Endothelial cell of umbilical vein (primary cell): ENCODE measurements at places on chromosomes 11 and 22.
A peak's percentile ranks its signal among the peaks of the same experiment; 100 is the strongest.

DNA sequence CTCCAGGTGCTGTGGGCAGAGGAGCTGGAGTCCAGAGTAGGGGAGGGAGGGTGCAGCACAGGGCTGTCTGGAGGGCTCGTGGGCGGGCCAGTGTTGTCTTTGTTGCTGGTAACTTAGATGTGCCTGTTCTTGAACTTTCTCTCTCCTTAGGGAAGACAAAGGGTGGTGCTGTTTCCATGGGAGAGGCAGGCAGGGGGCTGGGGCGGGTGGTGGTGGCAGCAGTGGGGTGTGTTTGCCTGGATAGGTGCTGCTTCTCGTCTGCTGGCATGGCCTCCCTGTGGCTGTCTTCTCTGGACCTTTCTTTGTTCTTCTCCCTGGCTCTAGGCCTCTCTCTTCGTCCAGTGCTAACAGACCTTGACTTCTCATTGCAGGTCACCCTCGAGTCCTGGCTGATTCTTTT, 8.5 kb downstream of the SIDT2 start:
- DNase-seq, result no peak

GRCh38 chr11:58286249-58286648, 18.2 kb upstream of the OR10W1 start:
- DNase-seq, result peak; percentile 53

DNA sequence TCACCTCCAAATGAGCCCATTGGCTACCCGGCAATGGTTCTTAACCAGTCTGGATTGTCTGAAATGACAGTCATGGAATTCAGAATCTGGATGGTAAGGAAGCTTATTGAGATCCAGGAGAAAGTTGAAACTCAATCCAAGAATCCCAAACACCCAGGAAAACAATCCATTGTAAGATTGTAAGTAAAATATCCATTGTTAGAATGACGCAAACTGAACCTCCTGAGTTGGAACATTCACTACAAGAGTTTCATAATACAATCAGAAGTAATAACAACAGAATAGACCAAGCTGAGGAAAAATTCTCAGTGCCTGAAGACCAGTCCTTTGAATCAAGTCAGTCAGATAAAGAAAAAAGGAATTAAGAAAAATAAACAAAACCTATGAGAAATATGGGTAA, 22.1 kb downstream of the OR8G5 start:
- DNase-seq, result no peak

- DNase-seq, result no peak
Measured at GRCh38 chr11:17013548-17014320, 480 bp downstream of the PLEKHA7 start.

GRCh38 chr11:121681550-121682268, 228.9 kb upstream of the SORL1-AS1 start:
- no peak for DNase-seq

DNA sequence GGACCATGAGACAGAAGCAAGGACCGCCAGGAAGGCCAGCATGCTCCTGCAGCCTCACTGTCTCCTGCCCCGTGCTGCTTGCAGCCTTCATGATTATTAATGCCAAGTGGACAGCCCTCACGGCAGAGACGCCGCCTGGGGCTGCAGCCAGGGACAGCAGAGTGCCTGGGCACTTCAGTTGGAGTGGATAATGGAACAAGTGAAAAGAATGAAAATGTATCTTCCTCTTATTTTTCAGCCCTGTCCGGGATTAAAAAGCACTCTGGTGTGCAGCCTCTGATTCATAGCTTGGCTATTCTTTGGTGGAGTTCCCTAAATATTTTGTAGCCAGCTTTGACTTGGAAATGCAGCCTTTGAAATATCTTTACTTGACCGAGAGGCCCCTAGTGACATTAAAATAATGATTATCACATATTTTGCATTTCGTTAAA, 1404.2 kb downstream of the BRD1 start:
- DNase-seq, result no peak

DNA sequence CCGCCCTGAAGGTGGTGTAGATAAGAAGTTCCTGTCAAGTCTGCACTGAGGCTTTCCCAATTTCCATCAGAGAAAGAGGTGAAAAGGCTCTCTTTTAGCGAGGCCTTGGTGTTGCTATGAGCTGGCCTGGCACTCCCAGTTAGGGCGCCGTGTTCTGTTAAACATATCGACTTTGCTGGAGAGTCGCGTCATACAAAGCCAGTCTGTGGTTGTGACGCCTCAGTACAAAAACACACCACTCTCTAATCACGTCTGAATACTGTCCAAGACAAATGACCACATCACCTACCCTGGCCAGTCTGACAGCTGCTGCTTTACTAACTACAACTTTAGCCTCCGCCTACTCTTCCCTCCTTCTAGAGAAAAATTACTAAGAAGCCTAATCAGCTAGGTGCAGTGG, 8.0 kb upstream of the TOLLIP start:
- no peak for DNase-seq
